ENCODE measurements at places on chromosomes 7 and 10.

GRCh38 chr7:144408121-144408520 is 4.6 kb upstream of the NOBOX start:
- DNase-seq = no peak

GRCh38 chr10:26380815-26381214 is 57.3 kb upstream of the APBB1IP start:
- DNase-seq = no peak

DNA sequence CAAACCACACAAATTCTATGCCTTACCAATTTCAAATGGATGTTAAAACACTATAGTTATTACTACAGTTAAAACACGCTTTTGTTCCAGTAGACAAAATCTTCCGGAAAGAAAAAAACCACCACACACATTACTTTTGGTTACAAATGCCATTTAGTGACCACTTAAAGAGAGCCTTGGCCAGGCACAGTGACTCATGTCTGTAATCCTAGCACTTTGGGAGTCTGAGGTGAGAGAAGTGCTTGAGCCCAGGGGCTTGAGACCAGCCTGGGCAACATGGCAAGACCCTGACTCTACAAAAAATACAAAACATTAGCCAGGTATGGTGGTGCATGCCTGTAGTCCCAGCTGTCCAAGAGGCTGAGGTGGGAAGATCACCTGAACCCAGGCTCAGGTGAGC is 7.2 kb downstream of the TNPO3 start:
- DNase-seq = no peak

DNA sequence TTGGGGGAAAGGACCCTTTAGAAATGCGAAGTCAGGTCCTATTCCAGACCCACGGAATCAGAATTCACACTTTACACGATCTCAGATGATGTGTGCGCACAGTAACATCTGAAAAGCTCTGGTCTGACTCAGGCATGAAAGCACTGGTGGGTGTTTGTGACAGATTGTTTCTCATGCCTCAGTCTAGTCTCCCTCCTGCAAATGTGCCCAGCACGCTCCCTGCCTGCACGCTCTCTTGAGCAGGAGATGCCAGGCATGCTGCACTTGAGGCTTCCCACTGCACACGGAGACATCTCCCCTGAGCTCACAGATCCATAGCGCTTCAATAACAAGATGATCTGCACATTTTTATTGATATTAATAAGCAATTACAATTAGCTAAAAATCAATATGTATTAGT is 23.6 kb upstream of the ZNF37A start:
- DNase-seq = no peak

DNA sequence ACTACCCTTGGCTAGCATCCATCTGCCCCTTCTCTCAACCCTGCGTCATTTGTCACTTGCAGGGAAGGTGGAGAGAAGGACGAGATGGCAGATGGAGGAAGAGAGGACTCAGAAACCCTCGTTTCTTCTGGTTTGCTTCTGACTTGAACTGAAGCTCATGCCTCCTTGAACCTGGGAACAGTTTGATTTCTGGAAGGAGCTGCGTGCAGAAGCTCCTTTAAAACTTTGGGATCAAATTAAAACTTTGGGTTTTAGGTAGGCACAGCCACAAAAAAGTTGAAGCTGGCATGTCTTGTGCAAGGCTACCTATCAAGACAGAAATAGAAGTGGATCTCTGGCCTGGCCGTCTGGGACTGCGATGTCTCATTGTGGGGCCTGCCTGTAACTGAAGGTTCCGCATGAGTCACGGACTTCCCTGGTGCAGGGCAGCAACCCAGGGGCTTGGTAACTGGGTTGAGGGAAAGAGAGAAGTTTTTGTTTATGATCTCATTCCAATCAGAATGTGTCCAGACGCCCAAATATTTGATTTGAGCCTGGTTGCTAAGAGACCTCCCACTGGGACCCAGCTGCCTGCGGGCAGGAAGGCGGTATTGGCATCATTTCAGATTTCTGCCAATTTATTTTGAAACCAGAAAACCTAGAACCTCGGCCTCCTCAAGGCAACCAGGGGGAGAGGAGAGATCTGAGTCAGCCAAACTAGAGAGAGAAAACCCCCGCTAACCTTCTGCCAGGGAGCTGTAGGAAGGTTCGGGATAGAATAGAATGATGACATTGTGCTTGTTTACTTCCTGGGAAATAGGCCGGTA is 15.8 kb upstream of the CAMK1D start:
- DNase-seq = no peak

GRCh38 chr7:29572558-29572957 is 8.9 kb downstream of the PRR15 start:
- DNase-seq = no peak

GRCh38 chr10:110029450-110029849 is 21.7 kb downstream of the ADD3 start:
- DNase-seq = no peak

DNA sequence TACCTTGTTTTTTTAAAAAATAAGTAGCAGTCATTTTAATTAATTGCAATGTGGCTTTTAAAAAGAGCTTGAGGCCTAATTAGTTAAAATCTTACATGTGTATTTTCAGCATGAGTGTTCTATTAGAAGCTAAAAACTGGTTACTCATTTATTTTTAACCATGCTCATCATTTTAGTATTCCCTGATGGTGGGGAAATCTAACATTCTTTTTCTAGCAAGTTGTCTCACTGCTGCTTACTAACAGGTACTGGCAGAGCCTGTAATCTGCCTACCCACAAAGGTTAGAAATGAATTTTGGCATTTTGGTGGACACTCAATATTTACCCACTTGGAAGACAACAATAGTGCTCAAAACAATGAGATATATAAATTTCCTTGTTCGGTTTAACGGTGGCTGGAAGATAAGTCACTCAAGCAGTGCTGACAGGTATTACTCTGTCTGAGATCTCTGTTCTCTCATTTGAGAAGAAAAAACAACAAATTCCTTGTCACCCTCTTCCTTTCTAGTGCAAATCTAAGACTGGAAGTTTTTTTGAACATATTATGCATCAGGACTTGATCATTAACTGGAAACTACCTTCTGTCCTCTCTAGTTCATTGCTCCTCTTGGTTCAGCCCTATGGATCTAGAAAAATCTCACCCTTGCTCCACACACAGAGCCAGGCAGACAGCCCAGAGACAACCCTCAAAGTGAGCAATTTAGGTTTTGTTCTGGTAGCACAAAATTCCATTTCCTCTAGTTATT is 83.3 kb downstream of the VWDE start:
- no peak for DNase-seq

GRCh38 chr7:64793106-64793755 is 997 bp upstream of the ZNF138 start:
- DNase-seq = no peak

DNA sequence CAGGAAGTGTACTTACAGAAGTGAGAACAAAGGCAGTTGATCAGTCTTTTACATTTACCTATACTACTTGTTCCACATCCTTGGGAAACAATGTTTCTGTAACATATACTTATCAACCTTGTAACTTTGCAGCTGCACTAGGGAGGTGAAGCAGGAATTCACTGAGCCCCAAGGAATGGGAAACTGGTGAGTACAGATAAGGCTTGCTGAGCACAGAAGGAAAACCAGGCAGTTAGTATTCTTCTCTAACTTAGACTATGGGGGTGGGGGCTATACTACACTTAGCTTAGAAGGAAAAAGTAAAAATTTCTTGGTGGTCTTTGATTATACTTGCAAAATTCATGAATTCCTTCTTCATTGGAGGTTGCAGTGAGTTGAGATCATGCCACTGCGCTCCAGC is 6.9 kb upstream of the ZNF33A start:
- DNase-seq = no peak

DNA sequence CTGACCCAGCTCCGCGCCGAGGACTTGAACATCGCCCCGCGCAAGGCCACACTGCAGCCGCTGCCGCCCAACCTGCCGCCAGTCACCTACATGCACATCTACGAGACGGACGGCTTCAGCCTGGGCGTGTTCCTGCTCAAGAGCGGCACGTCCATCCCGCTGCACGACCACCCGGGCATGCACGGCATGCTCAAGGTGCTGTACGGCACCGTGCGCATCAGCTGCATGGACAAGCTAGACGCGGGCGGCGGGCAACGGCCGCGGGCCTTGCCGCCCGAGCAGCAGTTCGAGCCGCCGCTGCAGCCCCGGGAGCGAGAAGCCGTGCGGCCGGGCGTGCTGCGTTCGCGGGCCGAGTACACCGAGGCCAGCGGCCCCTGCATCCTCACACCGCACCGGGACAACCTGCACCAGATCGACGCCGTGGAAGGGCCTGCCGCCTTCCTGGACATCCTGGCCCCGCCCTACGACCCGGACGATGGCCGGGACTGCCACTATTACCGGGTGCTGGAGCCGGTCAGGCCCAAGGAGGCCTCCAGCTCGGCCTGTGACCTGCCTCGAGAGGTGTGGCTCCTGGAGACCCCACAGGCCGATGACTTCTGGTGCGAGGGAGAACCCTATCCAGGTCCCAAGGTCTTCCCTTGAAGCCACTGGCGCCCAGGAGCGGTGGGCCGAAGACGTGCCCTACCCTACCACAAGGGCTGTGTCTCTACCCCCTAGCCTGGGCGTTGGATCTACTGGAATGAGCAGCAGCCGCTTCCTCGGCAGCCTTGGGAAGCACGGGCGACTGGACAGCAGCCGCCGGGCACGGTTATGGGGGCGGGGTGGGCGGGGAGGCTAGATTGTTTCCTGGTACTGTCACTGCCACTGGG is 945 bp downstream of the ADO start:
- DNase-seq = no peak

DNA sequence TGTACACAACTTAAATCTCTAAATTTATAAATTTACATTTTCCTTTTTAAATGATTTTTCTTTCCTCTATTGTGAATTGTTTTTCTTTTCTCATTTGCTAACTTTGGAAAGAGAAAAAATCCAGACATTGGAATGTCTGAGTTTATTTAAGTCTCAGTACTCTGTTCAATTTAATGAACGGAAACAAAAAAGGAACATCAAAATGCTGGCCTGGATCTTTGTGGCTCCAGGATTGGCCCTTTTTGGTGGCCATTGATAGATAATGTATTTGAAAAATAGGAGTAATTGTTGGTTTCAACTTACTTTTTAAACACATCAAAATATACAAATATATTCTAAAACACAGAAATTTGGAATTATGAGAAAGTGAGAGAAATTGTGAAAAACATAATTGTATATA is 336.0 kb downstream of the SUGCT start:
- no peak for DNase-seq

DNA sequence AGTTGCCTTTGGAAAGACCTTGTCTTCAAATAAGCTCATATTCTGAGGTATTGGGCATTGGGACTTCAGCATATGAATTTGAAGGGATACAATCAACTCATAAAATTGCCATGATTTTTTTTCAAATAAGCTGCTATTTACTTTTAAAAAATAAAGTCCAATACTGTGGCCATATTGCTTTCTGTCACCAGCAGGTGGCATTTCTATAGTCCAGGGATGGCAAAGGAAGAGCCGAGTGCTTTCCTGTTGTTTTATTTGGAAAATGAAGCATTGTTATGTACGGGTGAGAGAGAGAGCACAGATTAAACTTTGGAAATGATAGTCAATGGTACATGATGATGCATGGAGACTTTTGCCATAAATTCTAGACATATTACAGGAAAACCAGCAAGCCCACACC is 104.1 kb upstream of the DPP6 start:
- no peak for DNase-seq

DNA sequence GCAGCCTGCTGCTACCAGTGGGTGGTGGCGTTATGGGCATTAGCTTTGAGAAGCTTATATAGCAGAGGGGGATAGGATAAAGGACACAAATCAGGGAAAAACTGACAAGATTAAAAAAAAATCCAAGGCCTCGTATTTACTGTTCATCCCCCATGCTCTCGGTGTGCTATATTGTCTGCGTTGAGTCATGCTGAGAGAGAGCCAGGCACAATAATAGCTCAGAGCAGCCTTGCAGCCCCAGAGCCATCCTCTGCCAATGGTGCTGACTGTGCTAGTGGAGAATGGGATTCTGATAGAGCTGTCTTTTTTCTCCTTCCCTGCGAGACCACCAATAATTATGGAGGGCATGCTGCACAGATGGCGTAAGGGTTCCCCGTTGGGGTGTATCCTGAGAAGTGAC is 51.7 kb upstream of the FZD1 start:
- DNase-seq = no peak

DNA sequence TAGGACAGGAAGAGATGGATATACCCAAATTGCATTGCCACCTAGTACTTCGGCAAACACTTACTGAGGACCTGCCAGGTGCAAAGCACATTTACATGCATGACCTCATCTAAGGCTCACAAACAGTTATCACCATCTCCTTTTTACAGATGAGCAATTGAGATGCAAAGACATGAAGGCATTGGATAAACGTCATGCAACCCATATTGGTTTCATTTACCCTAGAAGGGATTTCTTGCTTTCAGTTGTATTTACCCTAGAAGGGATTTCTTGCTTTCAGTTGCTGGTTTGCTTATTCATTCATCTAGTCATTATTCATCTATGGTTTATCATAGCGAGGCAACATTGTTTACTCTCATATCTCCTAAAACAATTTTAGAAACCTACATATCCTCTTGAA is 52.2 kb downstream of the STEAP1B start:
- no peak for DNase-seq

DNA sequence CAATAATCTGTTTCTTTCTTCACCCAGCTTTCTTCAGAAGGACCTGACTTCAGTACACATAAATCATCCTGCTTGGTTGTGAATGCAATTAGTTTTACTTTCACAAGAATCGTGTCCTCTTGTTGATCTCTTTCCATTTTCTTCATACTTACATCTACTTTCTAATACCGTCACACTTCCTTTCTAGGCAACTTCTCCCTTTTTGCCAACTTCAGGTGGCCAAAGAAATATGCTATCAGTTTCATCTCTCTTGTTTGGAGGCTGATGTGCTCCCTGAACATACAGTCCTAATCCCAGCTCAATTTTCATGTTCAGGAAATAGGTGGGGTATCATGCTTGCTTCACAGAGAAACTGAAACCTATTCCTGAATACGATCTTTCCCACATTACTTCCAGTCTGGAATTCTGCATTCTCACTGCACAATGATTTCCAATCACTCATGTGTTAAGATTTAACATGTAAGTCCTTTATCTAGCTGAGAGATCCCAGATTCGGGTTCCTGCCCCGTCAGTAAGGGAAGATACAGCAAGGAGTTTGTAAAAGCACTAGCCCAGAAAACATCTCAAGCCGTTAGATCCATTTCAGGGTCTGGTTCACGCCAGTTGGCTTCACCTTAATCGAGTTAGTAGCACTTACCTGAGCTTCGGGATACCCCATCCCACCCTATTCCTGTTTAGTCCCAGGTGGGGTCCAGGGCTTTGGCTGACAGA is 994 bp downstream of the SLC25A28 start:
- DNase-seq = no peak

- no peak for DNase-seq
These were observed 279.3 kb downstream of the SKAP2 start for GRCh38 chr7:26584987-26585665.

- DNase-seq = no peak
These were observed 31.5 kb downstream of the C7orf25 start for GRCh38 chr7:42880392-42880791.
